ENCODE measurements at places on chromosomes 6 and 20.

DNA sequence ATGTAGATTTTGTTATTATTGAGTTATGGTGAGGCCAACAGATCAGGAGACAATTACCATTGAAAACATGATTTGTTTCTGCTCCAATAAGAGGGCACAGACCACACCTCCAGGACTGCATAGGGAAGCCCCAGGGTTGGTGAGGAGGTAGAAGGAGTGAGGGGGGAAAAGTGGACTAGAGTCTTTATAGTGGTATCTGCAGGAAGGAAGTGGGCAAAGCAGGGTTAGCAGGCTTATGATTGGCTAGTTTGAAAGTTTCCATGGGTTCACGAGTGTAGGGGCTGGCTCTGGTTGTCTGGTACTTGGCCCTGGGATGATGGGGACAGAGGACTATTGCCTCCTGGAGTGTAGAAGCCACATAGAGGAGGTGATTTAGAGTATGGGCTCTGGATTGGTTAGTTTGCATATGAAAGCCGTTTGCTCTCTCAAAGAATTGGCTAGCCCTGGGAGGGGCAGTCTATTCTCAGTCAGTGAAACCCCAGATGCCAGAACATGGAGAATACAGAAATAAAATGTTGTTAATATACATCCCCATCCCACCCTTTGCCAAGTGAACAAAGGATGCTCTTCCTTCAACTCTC, 156.6 kb downstream of the KLHL32 start:
- no peak for DNase-seq

GRCh38 chr20:46087161-46087560, 2.6 kb downstream of the NCOA5 start:
- no peak for DNase-seq

GRCh38 chr6:11272491-11273192, 40.2 kb upstream of the NEDD9 start:
- no peak for DNase-seq

DNA sequence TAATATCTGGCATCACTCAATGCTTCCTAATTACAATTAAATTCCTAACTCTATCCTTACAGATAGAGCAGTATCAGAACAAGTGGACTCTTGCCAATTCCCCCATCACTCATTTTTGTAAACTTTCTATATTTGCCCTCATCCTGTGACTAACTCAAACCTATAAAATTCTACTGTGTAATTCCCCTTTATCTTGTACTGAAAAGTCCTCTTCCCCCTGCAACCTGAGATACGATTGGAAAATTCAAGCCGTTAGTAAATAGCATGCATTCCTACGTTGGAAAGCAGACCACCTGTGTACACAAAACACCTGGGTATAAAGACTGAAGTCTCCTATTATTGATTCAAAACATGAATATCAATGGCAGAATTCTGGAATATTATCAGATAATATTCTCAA, 70.4 kb upstream of the KCNQ5 start:
- DNase-seq = no peak

DNA sequence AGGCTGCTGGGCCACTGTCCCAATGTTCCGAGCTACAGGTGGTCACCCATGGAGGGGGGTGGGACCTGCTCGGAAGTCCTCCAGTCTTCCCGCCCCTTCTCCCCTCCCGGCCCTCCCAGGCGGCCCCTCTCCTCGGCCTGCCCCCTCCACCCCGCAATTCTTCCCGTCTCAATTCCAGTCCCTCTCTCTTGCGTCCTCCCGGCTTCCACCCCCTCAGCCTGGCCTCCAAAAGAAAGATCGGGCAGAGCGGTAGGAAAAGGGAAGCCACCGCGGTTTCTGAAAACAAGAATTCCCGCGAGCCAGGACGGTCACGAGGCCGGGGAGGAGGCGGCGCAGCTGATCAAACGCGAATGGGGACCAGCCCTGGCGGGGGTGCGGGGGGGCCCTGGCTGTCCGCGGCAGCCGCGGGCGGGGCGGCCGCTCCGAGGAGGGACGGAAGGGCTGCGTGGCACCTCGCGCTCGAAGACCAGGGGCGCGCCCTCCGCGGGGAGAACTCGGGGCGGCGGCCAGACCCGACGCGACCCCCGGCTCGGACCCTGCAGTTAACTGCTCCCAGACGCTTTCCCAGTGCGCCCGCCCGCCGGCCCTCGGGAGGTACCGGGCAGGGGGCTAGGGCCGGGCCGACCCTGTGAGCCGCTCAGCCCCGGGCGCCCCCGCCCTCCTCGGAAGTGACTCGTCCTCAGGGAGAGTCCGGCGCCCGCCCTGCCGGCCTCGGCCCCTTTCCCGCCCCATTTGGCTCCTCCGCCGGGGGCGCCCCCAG, 1.0 kb downstream of the PXDC1 start:
- DNase-seq = no peak

DNA sequence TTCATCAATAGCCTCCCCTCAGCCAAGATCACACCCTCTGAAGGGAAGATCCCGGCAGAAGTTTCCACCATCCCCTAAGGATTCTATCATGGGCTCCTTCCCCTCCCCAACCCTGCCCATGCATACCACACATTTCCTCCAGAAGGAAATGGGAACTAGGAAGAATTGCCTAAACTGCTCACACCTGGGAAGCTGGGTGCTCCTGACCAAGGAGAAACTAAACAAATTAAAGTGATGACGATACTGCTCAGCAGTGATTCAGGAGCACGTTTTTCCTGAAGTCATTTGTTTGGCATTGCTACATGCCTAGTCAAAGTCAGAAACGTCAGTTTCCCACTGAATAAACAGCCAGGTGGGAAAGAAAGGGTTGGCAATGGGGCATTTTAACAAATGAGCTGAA, 136.1 kb upstream of the CDYL start:
- no peak for DNase-seq

GRCh38 chr20:41501376-41501775, 116.8 kb downstream of the CHD6 start:
- DNase-seq = no peak

DNA sequence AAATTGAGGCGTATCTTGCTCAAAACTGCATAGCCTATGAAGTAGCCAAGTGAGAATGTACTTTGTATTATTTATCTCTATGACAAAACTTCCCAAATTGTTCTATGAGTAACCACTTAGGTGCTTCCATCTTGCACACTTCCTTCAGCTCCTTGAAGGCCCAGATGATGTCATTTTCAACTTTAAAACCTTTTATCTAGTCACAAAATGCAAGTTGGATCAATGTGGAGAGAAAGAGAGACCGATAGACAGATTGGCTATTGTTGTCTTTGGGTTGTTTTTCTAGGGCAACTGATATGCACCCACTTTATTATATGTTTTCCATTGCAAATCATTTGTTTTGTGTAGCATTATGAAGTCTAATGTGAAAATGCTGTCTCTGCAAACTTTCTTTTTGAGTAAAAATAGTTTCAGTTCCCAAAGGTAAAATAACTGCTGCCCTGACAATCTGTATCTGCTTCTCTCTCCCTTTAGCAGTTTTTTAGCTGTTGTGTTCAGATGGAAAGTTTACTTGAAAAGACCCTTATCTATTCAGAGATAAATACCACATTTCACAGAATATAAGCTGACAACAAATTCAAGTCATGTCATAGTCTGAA, 73.7 kb upstream of the CITED2 start:
- DNase-seq = no peak

GRCh38 chr6:14348389-14348788, 230.8 kb downstream of the CD83 start:
- no peak for DNase-seq

GRCh38 chr6:139278190-139278589, 13.6 kb downstream of the TXLNB start:
- no peak for DNase-seq

GRCh38 chr6:139990856-139991465, 616.5 kb upstream of the CITED2 start:
- DNase-seq = no peak

- DNase-seq = no peak
Measured at GRCh38 chr6:45619994-45620471, 242.3 kb upstream of the SUPT3H start.

DNA sequence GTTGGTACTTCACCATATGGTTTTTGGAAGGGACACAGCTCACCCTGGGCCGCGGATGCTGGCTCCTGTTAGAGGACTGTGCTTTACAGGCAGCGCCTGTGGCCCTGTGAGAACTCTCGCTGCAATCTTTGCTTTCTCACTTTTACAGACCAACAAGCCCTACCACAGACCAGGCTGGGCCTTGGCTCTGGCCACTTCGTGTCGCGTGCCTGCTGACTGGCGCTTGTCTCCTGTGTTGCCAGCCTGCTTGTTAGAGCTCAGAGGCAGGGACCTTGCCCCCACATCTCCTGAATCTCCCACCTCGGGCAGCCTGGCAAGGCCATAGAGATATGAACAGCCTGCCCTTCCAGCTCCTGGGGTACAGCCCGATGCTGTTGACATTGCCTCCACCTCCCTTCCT, 56.1 kb downstream of the SYNJ2 start:
- DNase-seq = no peak

DNA sequence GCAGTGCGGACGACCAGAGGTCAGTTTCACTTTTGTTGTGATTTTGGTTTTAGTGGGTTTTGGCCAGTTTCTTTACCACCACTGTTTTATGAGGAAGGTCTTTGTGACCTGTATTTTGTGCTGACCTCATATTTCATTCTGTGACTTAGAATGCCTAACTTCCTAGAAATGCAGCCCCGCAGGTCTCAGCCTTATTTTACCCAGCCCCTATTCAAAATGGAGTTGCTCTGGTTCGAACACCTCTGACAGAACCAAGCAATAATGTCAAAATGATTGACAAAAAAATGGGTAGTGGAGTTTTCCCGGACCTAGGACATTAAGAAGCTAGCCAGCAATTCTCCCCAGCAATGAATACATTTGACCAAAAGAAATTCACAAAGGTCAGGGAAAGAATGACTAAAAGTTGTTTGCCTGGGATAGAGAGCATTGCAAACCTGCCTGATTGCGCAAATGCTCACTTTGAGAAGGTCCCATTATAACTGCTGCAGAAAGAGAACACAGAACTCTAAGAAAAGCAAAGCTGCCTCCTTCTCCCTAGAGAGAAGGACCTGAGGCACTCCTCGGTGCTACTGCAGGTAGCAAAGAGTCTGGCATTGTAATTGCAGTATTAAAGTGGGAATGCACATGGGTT, 288.8 kb downstream of the ADGB start:
- no peak for DNase-seq

DNA sequence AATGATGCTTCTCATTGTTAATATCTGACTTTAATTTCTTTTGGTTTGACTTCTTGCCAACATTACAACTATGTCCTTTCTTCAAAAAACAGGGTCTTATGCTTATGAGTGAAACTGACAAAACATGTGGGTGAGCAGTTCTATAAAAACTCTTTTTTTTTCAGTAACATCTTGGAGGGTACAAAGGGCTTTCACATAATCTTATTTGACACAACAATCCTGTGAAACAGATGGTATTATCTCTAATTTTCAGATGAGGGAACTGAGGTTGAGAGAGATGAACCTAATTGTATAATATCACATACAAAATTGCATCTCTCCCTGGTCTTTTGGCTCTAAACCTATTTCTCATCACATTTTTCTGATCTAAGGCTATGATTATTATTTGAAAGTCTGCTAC, 38.3 kb downstream of the MAPK14 start:
- DNase-seq = no peak

GRCh38 chr6:159373670-159374069, 204.5 kb downstream of the FNDC1 start:
- no peak for DNase-seq

DNA sequence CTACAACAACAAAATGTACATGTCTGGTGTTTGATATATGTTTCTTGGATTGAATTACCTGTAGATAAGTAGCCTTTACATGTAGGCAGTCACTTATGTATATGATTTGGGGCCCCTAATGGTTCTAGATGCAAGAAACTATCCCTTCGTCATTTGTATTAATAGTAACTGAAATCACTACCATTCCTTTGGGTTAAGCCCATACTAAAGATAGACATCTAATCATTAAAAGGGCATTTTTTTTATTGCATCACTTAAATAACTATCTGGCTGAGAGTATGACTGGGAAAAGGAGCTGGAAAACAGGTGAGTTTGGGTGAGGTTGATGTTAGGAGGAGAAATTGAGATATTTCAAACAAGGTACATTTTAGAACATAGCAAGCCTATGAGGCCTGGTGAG, 213.5 kb upstream of the PLN start:
- DNase-seq = no peak

DNA sequence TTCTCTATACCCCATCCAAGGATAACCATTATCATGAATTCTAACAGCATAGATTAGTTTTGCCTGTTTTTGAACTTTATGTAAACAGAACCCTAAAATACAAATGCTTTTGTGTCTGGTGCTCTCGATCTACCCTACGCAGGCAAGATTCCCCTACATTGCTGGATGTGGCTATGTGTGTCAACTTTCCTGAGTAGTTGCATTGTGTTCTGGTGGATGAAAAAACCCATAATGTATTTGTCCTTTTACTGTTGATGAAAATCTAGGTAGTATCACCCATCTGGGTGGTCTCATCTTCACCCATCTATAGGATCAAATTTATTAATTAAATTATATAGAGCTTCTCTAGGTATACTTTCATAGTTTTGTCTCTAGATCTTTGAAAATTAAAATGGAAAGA, 211.7 kb downstream of the ANKRD60 start:
- no peak for DNase-seq

DNA sequence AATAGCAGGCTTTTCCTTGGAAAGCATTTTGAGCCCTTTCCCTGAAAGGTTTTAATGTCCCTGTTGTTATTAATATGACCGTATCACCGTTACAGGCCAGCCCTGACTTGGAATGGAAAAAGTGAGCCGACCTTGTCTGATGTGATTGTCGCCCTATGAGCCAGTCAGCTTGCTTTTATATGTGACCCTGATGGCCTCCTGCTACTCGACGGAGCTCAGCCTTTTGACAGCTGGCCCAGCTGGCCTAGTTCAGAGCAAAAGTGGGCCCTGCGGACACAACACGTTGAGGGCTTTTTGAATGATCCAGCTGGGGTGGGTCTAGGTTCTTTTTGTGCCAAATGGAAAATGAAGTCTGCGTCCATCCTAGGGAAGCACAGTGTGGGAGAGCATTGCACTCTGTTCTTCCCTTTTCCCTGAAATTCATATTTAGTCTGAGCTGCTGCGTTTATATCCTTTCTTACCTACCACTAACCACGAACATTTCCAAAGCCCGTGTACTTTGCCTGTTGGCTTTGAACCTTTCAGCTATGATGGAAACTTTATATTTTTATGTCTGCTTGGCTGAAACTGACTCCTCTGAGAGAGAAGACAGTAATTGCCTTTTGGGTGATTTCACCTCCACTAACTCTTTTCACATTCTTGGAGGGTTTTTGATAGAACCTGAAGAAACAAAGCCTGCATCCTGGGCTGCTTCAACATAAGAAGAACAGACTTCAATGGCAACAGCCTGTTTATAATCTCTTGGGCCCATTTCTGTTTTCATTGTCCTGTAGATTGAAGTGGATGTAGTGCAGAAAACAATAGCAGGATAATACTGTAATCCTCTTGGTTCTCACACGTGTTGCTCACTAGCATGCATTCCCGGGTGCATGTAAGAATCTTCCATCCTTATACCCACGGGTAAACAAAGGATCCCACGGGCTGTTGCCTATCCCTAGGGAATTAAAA, 121.8 kb upstream of the HDGFL1 start:
- no peak for DNase-seq

DNA sequence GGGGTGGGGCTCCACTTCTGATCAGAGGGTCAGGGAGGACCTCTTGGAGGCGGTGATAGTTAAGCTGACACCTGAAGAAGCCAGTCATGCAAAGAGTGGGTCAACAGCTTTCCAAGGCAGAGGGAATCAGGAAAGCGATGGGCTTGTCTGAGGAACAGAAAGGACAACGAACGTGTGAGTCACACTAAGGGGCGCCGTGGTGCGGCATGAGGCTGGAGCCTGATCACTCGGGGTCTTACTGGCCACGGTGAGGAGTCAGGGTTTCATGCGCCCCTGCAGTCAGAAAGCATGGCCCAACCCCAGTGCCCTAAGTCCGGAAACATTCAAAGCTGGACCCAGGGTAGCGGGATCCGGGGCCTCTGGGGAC, 50.6 kb upstream of the SLC32A1 start:
- no peak for DNase-seq

GRCh38 chr6:113596387-113597230, 260.5 kb upstream of the MARCKS start:
- no peak for DNase-seq
